ENCODE measurements at places on chromosomes 6 and 20.

DNA sequence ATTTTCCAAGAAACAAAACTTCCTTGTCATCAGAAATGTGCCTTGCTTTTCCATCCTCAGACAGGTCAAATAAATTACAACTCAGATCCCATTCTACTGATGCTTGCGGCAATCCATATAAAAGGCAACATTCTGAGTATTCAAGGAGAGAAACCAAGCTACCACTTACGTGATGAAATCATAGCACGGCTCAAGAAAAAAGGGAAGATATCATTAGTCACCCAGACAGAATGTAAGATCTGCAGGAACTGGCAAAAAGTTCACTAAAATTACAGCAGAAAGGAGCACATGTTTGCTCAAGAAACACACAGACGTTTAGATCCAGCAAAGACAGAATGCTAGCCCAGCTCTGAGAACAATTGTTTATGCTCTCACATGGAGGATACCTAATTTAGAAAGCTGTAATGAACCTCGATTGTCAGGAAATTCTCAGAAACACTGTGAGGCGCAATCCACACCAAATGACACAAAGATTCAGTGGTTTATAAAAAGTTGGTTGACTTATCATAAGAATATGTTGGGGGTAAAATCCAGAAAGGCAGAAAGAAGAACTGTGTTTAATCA, 304.2 kb downstream of the ADGRG6 start:
- no peak for DNase-seq

GRCh38 chr6:132804251-132804650, 5.8 kb upstream of the SLC18B1 start:
- DNase-seq, result no peak

- DNase-seq, result no peak
Observed at GRCh38 chr20:40181676-40182075, 507.4 kb downstream of the MAFB start.

- no peak for DNase-seq
Observed at GRCh38 chr6:88167352-88167937, 1.3 kb upstream of the CNR1 start.

GRCh38 chr6:33991610-33992009, 154.3 kb downstream of the GRM4 start:
- DNase-seq, result no peak

GRCh38 chr6:163900570-163900969, 486.1 kb downstream of the QKI start:
- no peak for DNase-seq

- peak; percentile 30 for DNase-seq
Observed at GRCh38 chr6:13302751-13303667, 25.3 kb downstream of the TBC1D7 start.

DNA sequence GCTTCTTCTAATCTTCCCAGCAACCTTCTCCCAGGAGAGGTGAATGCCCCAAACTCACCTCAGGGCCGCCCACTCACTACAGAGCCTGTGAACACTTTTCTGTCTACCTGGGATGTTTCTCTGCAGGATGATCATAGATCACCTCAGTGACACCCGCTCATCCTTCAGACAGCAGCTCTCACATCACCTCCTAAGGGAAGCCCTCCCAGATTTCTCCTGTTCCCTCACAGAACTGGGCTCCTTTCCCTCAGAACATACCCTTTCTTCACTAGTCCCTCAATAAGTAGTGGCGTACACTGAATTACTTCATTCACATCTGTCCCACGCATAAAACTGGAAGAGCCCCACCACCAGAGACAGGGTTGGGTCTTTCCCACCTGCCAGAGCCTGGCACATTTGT, 57.8 kb downstream of the CDK5RAP1 start:
- DNase-seq, result no peak

GRCh38 chr6:144844596-144844995, 559.5 kb downstream of the UTRN start:
- no peak for DNase-seq

- no peak for DNase-seq
Observed at GRCh38 chr20:24773751-24774201, 175.3 kb upstream of the CST7 start.

DNA sequence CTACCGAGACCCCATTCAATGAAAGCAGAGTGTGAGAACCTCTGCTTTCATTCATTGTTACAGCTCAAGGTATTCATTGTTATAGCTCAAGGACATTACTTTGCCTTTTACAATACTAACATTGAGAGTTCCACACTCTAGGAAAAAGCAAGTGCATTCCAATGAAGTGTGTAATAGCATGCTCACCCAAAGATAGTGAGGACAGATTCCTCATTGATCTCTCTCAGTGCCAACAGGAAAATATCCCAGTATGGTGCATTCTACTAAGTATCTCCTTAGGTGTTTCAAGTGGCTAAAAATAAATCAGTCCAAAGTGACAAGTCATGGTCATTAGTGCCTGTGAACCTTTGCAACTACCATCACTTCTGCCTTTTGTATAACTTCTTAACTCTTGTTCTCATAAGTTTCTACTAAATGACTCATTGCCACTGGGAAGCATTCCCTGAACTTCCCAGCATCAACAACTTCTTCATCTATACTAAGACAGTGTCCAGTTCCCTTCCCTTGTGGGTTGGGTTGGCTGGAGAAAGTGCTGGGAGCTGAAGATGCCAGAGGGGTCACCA, 140.7 kb upstream of the STXBP5 start:
- DNase-seq, result no peak

DNA sequence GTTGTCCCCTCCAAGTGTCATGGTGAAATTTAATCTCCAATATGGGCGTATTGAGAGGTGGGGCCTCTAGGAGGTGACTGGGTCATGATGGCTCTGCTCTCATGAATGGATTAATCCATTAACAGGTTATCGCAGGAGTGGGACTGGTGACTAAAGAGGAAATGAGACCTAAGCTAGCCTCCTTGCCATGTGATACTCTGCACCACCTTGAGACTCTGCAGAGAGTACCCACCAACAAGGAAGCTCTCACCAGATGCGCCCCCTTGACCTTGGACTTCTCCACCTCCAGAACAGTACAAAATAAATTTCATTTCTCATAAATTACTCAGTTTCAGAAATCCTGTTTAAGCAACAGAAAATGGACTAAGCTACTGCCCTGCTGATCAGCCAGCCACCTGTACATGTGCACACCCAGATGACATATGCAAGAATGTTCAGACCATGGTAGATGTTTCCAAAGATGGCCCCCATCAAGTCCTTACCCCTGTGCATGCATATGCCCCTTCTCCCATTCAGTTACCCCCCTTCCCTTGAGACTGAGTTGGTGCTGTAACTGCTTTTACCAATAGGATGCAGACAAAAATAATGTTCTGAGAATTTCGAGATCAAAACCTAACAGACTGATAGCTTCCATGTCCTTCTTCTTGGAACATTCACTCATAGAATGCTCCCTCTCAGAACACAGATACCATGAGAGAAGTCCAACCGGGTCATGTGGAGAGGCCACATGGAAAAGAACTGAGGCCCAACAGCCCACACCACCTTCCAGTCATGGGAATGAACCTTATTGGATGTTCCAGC, 28.4 kb downstream of the MAP3K5 start:
- DNase-seq, result no peak

GRCh38 chr20:17617212-17617867, 47.5 kb downstream of the DSTN start:
- DNase-seq, result peak; percentile 37

GRCh38 chr6:157436219-157436943, 55.4 kb downstream of the ZDHHC14 start:
- DNase-seq, result no peak

GRCh38 chr6:93412452-93412851, 6.9 kb downstream of the EPHA7 start:
- DNase-seq, result no peak

DNA sequence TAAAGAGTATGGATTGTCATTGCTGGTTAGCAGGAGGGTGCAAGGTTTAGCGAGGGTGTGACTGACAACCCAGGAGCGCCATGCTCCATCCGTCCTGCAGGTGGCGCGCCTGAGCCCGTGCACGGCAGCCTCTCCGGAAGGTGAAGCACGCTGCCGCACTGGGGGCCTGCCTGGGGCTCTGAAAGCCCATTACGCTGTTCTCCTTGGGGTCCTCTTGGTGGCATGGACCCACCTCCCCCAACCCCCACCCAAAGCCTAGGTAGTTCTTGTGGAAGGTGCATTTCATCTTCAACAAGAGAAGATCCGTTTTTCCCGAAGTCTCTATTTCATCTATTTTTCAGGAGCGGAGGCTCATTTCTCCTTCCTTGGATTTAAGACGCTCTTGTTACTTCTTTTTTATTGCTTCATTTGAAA, 197.4 kb upstream of the KCNG1 start:
- peak; percentile 16 for DNase-seq

- no peak for DNase-seq
Observed at GRCh38 chr6:7589221-7589620, 777 bp upstream of the SNRNP48 start.
